Activated CD4-positive, alpha-beta T cell treated with anti-CD3 and anti-CD28 coated beads, Interleukin-2, amount 10 ng/mL, durations not matched to agents 24 days and 14 days (primary cell): ENCODE measurements at places on chromosomes 5 and 9. TPM values are rescaled to one million over a fixed set of nuclear protein-coding genes. Genes with fewer than 3 reads are reported as not detected.

The REEP2 gene
- 3.5 and 4.6 TPM in 2 replicates for total RNA-seq

The LEAP2 gene
- 4.7 and 6.0 TPM in 2 replicates for total RNA-seq

The IL3 gene
- 67.7 and 71.3 TPM in 2 replicates for total RNA-seq

The FOXE1 gene
- not detected in 2 replicates for total RNA-seq

The RNF14 gene
- total RNA-seq, result 28.8 and 32.2 TPM in 2 replicates

The ADAMTS13 gene
- total RNA-seq, result 1.3 and 1.5 TPM in 2 replicates

The CORO2A gene
- total RNA-seq, result 0.92 and 1.4 TPM in 2 replicates

The EPB41L4B gene
- 1.2 and 1.5 TPM in 2 replicates for total RNA-seq

The RELL2 gene
- 24.1 TPM in 2 replicates for total RNA-seq

The SNAPC3 gene
- 31.7 and 35.9 TPM in 2 replicates for total RNA-seq

The LRRTM2 gene
- 0.07 and 0.19 TPM in 2 replicates for total RNA-seq

The LAMC3 gene
- 0.07 and 0.09 TPM in 2 replicates for total RNA-seq

The QRFP gene
- not detected in 2 replicates for total RNA-seq

The MCTP1 gene
- not detected in 2 replicates for total RNA-seq

The SLC4A9 gene
- total RNA-seq, result not detected in 2 replicates

The RANBP17 gene
- total RNA-seq, result not detected in 2 replicates

The BRD9 gene
- 80.6 and 82.0 TPM in 2 replicates for total RNA-seq

The SPATA31C1 gene
- total RNA-seq, result not detected in 2 replicates

The PCDHGA7 gene
- 0.05 and 0.23 TPM in 2 replicates for total RNA-seq

The LHX6 gene
- total RNA-seq, result not detected in 2 replicates

The SHISAL2B gene
- total RNA-seq, result not detected in 2 replicates

The IRGM gene
- total RNA-seq, result 0.91 and 1.2 TPM in 2 replicates

The C5orf15 gene
- 41.4 and 45.0 TPM in 2 replicates for total RNA-seq

The SH3GL2 gene
- total RNA-seq, result not detected in 2 replicates

The CAPSL gene
- total RNA-seq, result not detected in 2 replicates

The IL33 gene
- not detected in 2 replicates for total RNA-seq

The ZDHHC11 gene
- total RNA-seq, result 13.6 and 14.3 TPM in 2 replicates

The PRUNE2 gene
- total RNA-seq, result 0.40 and 0.50 TPM in 2 replicates

The ANKRD34B gene
- total RNA-seq, result not detected in 2 replicates

The SPATA9 gene
- not detected in 2 replicates for total RNA-seq

The SLC36A3 gene
- total RNA-seq, result not detected in 2 replicates

The CTXN3 gene
- not detected in 2 replicates for total RNA-seq

The SLC25A2 gene
- total RNA-seq, result 0.14 and 0.23 TPM in 2 replicates

The ZNG1F gene
- total RNA-seq, result 10.2 and 14.8 TPM in 2 replicates

The TCF7 gene
- total RNA-seq, result 112 and 113 TPM in 2 replicates

The GABRA1 gene
- not detected in 2 replicates for total RNA-seq

The ZNF782 gene
- 4.3 and 5.1 TPM in 2 replicates for total RNA-seq
